RCC 7860 (cell line): ENCODE measurements at places on chromosomes 3 and 15.

DNA sequence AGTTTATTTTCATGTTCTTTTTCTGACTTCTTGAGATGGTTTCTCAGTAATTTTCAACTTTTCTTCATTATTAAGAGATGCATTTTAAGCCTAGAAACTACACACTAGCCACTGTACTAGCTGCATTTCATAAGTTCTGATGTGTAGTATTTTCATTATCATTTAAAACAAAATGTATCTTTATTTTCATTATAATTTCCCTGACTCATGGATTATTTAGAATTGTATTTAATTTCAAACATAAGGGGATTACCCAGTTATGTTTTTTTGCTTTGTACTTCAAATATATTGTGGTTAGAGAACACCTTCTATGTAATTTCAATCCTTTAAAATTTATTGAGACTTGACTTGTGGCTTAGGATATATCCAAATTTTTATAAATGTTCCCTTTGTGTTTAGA lies 44.5 kb downstream of the STT3B start:
- DNase-seq: no peak

DNA sequence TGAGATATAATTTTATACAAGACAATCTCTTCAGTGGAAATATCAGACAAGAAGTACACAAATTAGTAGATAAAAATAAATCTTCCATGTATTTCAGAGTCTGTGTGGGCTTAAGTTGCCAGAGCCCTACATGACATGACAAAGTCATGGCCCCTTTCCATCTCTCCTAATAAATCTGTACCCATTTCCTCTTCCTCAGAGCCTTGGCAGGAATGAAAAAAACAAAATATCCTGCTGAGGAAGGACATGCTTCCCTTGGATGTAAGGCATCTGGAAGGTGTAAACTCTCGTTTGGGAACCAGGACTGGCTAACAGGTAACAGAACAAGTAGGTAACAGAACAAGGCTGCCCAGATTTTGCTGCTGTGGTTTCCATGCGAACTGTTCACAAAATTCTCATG lies 148.1 kb downstream of the SNRK start:
- DNase-seq: no peak

DNA sequence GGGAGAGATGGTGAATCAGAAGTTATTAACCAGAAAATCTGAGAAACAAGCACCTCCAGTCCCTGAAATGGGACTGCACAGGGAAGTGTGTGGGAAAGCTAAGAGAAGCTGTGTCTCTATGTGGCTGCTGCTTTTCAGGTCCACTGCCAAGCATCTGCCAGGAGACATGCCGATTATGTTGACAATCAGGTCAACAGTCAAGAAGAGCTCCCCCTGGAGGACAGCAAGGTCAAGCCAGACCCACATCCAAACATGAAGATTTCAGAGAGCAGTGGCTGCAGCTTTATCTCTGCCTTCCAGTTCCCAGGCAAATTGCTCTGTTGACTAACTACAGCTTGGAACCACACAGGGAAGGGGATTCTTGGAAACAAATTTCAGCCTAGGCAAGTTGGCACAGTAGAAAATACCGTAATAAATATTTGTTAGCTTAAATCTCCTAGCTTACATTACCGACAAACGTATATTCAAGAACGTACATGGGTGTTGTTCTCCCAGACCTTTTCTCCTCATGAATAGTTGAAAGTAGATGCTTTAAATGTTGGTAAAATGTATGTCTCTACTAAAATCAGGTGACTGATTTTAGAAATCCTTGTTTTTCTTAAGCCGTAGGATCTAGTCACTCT lies 394.5 kb upstream of the RARB start:
- DNase-seq: peak; percentile 22

GRCh38 chr3:182142928-182143327 lies 431.2 kb downstream of the SOX2 start:
- no peak for DNase-seq

DNA sequence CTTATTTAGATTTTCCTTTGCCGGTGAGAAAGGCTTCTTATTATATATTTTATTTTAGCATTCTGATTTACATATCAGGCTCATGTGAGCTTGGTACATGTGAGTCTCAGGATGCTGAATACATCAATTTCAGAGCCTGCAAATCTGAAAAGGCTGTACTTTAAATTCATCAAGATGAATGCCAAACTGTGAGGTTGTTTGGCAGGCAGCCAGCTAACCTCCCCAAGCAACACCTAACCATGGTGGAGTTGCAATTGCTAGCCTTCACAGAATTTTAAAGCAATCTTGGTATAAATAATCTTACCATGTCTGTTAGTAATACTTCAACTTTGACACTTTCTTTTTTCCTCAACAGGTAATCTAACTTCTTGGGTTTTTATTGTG lies 252.5 kb downstream of the CDIN1 start:
- no peak for DNase-seq

- DNase-seq: no peak
Measured at GRCh38 chr3:53555068-53555588, 60.7 kb downstream of the CACNA1D start.

DNA sequence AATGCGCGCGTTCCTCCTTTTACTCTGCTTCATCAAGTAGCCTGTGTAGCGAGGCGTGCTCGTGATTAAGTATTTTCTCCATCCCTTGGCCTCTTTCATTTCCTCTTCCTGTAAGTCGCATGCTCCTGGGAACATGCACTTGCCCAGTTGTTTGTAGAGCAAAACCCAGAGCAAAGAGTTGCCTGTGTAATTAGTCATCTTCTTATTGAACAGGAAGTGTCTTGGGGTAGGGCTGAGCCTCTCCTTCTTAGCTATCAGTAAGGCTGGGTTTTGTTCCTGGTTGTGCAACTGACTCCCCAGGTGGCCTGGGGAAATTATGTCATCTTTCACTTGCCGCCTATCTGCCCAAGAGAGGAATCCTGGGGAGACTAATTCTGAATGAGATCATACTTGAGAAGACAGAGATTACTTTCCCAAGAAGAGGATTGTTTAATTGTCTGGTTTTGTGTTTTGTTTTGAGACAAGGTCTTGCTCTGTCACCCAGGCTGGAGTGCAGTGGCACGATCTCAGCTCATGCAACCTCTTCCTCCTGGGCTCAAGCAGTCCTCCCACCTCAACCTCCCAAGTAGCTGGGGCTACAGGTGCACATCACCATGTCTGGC lies 14.9 kb downstream of the LIPH start:
- peak; percentile 97 for DNase-seq

GRCh38 chr3:68924897-68925296 lies 7.5 kb downstream of the TAFA4 start:
- DNase-seq: no peak

DNA sequence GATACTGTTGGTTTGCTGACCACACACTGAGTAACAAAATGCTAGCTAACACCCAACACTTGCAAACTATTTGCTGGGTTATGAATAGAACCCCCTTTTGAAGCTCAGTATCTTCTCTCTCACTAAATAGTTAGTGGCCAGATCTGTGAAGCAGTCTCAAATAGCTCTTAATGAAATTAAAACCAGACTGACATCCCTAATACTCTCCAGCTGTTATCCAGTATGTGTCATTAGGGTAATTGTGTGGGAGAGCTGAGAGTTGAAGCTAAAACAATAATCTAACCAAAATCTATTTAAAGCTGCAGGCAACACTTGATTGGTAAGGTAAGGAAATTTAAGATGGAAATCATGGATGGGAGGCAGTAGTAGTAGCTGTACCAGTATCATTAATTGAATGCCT lies 110.4 kb upstream of the RORA start:
- DNase-seq: no peak

GRCh38 chr15:99735868-99736267 lies 2.6 kb upstream of the LYSMD4 start:
- DNase-seq: no peak

GRCh38 chr3:138256022-138256421 lies 68.9 kb downstream of the ARMC8 start:
- peak; percentile 26 for DNase-seq

- DNase-seq: no peak
Measured at GRCh38 chr3:167397826-167398225, 17.7 kb upstream of the ZBBX start.

DNA sequence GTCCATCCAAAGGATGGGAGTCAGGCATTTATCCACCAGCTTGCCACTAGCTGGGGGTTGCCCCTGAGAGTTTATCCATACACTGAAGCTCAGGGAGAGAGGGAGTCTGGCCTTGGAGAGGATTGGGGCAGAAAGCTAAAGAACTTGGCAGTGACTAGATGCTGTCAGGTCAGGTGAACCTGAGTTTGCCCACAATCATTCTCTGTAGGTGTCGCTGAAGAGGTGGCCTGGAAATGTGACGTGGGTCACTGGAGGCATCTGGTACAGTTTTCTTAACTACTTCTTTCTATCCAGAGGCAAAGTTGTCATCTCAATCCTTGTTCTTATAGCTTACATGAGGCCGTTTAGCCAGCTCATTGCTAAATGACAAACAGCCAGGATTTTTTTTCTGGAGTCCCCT lies 298.0 kb upstream of the CTNNB1 start:
- no peak for DNase-seq

- DNase-seq: peak; percentile 75
Measured at GRCh38 chr15:39624806-39625205, 43.9 kb downstream of the THBS1 start.

- DNase-seq: no peak
Measured at GRCh38 chr3:140455521-140456214, 222.2 kb upstream of the TRIM42 start.

DNA sequence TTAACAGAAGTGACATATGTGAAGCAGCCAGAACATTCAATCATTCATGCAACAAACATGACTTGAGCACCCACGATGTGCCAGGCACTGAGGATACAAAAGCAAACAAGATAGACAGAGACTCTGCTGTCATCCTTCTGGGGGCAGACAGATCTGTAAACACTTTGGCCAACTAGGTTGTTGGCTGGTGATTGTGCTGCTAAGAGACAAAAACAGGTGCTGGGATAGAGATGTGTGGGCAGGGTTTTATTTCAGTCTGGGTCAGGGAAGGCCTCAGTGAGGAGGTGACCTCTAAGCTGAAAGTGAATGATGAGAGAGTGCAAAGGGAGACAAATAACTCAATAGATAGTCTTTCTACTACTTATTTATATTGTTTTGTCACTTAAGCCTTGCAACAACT lies 147.0 kb upstream of the VEPH1 start:
- DNase-seq: no peak
